Ascending aorta (tissue), 2 donors: ENCODE measurements at places on chromosomes 1 and 21.

DNA sequence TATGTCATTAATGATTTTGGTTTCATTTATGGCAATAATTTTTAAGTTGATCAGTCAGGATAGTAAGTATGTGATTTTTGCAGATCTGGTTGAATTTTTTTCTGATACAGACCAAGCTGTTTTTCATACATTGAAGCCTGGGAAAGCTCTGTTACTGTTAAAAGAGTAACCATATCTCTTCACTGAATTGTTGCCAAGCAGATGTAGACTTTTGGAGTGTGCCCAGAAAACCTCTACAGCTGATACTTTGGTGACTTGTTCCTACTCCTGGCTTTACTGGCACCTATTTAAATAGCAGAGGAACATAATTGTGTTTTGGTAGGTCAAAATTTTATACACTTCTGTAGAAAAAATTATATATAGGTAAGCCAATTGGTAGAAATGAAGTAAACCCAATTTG, 49.4 kb downstream of the NFIA start:
- no peak for DNase-seq

DNA sequence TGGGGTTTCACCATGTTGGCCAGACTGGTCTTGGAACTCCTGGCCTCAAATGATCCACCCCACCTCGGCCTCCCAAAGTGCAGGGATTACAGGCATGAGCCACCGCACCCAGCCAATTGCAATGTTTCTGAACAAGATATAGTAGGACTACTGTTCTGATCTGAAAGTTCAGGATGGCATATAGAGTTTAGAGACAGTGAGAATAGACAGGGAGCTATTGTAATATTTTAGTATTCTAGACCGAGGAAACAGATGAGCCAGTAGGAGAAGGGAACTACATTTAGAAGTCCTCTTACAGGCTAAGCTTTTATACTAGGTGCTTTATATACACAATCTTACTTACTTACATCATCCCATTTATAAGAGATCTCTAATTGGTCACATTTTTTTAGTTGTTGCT, 33.1 kb downstream of the SOAT1 start:
- no peak for DNase-seq

DNA sequence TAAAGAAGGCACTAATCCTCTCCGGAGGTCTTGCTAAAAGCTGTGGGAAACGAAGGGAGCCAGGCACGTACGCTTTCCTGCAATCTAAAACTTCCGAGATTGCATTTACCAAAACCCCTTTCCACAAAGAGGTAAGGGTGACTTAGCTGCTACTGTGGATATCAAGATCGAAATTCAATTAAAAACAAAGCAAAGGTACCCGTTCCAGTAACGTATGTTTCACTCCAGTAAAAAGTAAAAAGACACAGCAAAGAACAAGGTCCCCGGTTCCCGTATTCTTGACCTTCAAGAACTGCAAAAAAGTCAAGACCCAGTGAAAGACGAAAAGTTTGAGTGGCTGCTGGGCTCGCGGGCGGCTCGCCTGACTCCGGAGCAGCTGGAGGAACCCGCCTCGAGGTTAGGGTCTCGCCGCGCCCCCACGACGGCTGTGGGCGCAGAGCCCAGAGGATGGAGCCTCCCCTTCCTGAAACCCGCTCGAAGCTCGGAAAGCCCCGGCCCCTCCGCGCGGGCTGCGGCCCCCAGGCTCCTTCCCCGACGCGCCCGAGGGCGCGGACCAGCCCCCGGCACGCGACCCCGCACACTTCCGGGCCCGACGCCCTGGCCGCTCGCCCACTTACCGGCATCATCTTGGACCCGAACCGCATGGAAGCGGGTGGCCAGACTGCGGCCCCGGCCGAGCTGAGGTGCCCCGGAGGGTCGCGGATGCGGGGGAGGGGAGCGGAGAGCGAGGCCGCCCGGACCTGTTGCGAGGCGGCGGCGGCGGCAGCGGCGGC, 524 bp downstream of the TP53BP2 start:
- no peak for DNase-seq

DNA sequence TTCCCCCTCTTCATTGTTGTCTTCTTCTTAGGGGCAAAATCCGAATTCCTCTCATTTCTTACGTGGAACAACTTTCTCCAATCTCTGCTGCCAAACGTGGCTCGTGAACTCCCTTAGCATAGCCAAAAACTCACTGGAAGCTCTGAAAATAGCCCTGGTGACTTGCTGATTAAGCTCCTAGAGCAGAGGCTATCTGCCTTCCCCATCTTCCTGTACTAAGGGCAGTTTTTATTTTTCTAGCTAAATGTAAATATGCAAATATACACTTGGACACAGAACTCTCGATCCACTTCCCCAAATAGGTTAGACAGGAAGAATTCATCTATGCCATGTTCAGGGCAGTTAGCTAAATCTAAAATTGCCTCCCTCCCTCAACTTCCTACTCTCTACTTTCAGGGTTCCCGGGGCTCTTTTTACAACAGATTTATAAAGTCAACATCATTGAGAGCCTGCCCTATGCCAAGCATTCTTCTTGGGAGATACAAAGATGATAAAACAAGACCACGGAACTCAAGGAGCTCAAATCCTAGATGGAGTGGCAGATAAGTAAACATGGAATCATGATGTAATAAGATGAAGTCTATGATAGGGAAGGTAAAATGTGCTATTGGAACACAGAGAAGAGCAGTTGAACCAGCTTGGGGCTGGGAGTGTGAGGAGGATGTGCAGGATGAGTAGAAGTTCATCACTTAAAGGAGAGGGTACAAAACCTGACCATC, 59.4 kb upstream of the FMOD start:
- DNase-seq: no peak

DNA sequence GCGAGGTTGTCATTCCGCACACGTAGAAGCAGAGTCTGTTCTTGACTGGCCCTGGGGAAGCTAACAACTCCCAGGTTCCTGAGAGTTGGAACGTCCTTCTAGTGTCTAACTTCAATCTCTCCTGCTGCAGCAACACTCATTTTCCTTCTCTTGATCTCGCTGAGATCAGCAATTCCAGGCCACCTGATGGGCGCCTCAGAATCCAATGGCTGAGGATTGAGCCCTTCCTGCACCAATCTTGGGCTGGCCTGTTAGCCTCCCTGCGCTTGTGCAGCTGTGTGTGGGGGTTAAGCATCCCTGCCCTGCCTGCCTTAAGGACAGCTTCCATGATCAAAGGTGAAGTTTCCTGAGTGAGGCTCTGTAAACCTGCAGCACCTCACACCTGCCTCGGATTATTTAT, 87.9 kb downstream of the SYT2 start:
- DNase-seq: no peak

GRCh38 chr1:186878356-186878755, 49.6 kb downstream of the PLA2G4A start:
- no peak for DNase-seq

DNA sequence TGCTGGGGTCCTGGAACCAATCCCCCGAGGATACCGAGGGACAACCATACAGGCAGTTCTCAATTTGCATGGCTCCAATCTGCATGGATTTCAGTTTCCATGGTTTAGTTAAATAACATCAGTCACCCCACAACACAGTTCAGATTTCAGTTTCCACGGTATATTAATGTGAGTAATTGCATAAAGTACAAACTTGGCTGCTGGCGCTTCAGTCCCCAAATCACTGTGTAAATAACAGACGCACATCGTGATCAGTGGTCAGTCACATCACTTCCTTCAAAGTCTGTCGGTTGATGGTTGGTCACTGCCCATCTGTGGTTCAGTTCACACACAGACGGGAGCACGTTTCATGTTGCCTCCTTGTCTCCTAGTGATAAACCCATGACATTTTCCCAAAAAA, 66.4 kb upstream of the LPGAT1 start:
- DNase-seq: no peak

DNA sequence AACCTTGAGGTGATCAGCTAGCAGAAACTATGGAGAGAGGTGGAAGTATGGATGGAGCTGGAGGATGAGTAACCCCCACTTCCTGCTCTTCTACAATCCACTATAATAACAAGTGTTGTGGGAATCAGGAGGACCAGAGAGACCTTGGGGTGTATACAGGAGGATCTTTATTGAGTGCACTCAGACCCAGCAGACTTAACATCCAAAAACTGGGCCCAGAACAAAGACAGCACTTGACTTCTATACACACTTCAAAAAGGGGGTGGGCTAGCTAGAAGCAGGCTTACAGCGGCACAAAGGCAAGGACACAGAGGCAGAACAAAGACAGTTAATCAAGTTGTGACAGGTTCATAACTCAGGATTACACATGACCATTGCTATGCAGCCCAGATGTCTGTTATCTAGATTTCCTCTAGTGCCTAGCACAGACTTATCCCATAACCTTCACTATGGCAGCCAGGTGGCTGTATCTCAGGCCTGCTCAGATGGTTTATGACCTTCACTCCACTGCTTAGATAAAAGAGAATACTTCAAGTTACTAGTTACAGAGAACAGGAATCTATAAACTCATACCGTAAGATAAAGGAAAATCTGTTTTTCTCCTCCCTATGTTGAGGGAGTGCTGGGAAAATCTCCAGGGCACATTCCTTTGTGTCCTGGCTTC, 36.1 kb upstream of the PADI2 start:
- no peak for DNase-seq

DNA sequence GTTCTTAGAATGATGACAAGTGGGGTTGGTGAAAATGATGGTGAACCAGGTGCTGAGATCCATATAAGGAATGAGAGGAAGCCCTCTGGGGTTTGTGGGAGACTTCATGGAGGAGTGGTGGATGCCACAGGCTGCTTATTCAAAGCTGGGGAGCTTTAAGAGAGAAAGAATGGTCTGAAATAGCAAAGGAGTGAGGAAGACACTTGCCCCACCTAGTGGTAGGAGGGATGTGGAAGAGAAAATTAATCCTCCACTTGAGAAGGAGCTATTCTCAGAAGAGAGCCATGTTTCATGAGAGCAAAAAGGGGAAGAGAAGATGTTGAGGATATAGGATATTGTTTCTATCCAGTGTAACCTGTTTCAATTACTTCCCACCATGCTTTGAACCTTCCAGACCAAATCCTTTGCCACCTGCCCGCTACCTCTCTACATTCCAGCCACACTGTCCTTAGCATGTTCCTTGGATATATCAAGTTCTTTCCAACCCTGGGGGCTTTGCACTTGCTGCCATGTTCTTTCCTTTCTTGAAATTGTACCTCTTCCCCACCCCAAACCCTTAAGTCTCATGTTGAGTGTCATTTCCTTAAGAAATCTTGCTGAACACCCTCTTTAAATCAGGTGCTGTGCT, 19.6 kb upstream of the ZNF648 start:
- DNase-seq: no peak

DNA sequence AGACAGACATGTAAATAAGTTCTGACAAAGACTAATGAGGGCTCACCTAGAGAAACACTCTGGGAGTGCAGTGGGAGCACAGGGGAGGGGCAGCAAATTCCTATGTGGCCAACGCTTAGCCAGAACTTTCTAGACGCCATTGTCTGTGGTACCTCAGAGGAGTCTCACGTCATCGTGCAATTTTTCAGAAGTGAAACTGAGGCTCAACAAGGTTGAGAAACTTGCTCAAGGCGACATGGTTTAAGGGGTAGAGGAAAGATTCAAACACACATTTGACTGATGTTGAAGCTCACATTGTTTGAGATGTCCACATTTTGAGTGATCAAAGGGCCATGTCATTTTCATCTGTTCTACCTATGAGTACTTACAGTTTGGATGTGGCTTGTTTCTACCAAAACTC, 152.6 kb upstream of the LMO4 start:
- no peak for DNase-seq
